Tracheal epithelial cell (primary cell): ENCODE measurements at places on chromosomes 7 and 10. TPM values are rescaled to one million over a fixed set of nuclear protein-coding genes. Genes with fewer than 3 reads are reported as not detected.

The CPA2 gene
- 0.43 TPM in 1 of 2 replicates, not detected in the other for total RNA-seq

The PBLD gene
- total RNA-seq, result 1.1 and 2.4 TPM in 2 replicates

The GOLGA7B gene
- 0.21 and 0.72 TPM in 2 replicates for total RNA-seq

The ZSCAN25 gene
- 8.2 and 8.3 TPM in 2 replicates for total RNA-seq

The HHEX gene
- 0.43 and 0.72 TPM in 2 replicates for total RNA-seq

The SLC16A12 gene
- total RNA-seq, result under 0.01 and 3.6 TPM in 2 replicates

The SERPINE1 gene
- 126 and 446 TPM in 2 replicates for total RNA-seq

The DYNC1I1 gene
- total RNA-seq, result 0.21 and 0.24 TPM in 2 replicates

The GPR158 gene
- under 0.01 TPM in 1 of 2 replicates, not detected in the other for total RNA-seq

The ADCY1 gene
- total RNA-seq, result 0.21 and 1.9 TPM in 2 replicates

The EPHA1 gene
- 40.7 and 52.5 TPM in 2 replicates for total RNA-seq

The BICC1 gene
- total RNA-seq, result 1.9 and 42.2 TPM in 2 replicates

The CCDC172 gene
- not detected in 2 replicates for total RNA-seq

The C10orf90 gene
- total RNA-seq, result not detected in 2 replicates
